Stimulated activated CD8-positive, alpha-beta memory T cell treated with anti-CD3 and anti-CD28 coated beads, Interleukin-15, amount 100 ng/mL, for 1 hour (primary cell): ENCODE measurements at places on chromosomes 6 and 20.

DNA sequence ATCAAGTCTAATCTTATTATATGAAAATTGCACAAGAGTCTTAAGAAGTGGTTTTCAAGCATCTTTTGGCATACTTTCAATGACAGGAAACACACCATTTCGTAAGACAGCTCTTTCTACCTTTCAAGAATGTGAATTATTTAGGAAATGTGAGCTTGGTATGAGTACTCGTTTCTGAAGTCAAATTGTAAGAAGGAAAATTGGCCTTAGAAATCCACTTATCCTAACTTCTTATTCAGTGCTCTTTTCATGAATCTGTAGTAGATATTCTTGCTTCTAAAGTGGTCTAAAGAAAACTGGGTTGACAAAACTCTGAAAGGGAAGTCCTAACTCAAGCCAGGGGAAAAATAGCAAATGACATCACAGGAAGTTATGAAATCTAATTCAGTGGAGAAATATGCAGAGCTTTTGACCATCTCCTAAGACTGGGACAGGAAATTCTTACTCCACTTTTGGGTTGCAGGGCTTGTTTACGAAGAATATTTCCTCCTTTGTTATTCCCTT, 38.5 kb upstream of the OGFRL1 start:
- DNase-seq = no peak

GRCh38 chr6:35090734-35091133, 50.4 kb downstream of the TCP11 start:
- no peak for DNase-seq

- no peak for DNase-seq
These were observed 104.5 kb downstream of the MKKS start for GRCh38 chr20:10329387-10330005.

GRCh38 chr6:69914015-69914485, 47.7 kb downstream of the COL19A1 start:
- DNase-seq = no peak

DNA sequence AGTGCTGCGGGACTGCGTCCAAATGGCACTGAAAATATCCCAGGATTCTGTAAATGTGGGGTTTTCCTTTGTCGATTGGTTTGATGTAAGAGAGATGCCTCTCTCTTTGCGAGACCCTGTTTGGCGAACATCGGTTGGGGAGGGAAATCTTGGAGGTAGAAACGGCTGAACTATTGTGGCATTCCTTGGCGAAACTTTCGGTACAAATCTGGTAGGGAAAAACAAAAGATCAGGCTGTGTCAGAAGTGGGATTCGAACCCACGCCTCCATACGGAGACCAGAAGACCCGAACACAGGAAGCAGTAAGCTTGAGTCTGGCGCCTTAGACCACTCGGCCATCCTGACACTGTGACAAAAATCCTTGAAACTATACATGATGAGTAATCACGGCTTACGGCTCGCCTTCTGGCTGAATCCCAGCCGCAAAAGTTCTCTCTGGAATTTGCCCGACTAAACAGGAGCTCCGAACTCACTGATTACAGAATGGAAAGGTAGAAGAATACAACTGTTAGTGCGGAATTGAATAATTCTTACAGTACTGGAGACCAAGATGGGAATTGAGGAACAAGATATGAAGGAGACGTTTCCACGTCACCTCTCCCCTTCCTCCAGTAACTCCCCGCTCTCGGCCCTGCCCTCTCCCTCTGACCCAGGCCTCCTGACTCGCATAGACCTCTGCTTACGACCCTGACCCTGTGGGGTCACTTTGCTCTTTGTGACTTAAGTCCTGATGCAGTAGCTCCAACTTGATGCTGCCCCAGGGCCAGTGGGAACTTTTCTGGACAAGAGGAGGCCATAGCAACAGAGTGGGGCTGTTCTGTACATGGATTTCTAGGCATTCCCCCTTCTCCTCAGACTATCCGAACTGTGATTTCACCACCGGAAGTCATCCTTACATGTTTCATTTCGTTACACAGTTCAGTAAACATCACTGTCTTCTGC, 132.8 kb upstream of the ZNF184 start:
- DNase-seq = no peak

- DNase-seq = no peak
These were observed 241.2 kb downstream of the UST start for GRCh38 chr6:148987982-148988381.

- DNase-seq = no peak
These were observed 758.9 kb downstream of the KIF16B start for GRCh38 chr20:15814360-15814759.

DNA sequence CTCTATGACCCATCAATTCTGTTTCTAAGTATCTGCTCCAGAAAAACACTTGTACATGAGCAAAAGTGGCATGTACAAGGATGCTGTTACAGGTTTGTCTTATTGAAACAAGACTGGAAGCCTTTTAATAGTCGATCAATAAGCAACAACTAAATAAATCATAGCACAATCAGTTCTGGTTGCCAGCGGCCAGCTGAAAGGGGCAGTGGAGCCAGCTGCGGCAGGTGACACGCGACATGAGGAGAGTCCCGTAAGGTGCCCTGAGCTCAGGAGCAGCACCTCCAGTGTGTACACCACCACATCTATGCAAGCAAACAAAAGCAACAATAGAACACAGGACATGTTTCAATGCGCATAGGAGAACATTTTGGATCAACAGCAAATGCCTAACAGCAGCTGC, 20.7 kb upstream of the NNAT start:
- no peak for DNase-seq

GRCh38 chr20:49724408-49725223, 10.9 kb upstream of the B4GALT5 start:
- no peak for DNase-seq

GRCh38 chr6:152026291-152026690, 218.8 kb downstream of the ESR1 start:
- DNase-seq = no peak

GRCh38 chr20:59636766-59637370, 32.5 kb downstream of the PHACTR3 start:
- DNase-seq = no peak

- no peak for DNase-seq
These were observed 13.3 kb upstream of the RIPOR2 start for GRCh38 chr6:24949020-24949569.

GRCh38 chr6:92521553-92521952, 897.8 kb downstream of the EPHA7 start:
- no peak for DNase-seq

- DNase-seq = no peak
These were observed 25.3 kb downstream of the MDFI start for GRCh38 chr6:41663568-41663967.

DNA sequence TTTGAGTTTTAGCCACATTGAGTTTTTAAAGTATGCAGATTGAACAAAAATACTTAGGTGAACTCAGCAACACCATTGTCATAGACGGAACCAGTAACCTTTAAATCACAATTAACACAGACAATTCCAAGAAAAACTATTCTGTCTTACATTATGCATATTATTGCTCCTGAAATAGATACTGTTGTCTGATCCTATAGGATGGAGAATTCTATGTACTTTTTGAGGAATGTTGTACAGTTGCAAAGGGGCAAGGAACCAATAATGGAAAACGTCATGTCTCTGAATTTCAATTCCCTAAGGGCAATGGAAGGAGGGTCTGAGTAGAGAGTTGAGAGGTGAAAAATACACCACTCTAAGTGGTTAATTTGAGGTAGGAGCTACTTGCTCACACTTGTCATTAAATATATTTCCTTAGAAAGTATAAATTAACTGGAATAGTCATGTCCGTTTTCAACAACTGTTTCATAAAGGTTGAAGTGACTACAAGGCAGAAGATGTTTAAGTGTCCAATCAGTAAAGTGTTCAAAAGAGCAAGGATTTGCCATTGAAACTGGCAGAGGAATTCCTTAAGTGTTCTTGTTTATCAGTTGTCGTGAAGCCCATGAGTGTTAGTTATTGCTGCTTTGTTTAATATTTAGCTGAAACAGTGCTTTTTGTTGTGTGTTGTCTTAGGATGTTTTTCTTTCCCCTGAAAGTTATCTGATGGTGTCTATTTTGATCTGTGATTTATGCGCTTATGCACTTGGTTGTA, 1.3 kb downstream of the NKAIN2 start:
- DNase-seq = no peak

GRCh38 chr20:50536333-50536732, 26.1 kb downstream of the PTPN1 start:
- no peak for DNase-seq

GRCh38 chr6:104750449-104750848, 109.3 kb downstream of the HACE1 start:
- DNase-seq = no peak

GRCh38 chr6:111997078-111997852, 56.6 kb upstream of the CCN6 start:
- DNase-seq = peak; percentile 46

DNA sequence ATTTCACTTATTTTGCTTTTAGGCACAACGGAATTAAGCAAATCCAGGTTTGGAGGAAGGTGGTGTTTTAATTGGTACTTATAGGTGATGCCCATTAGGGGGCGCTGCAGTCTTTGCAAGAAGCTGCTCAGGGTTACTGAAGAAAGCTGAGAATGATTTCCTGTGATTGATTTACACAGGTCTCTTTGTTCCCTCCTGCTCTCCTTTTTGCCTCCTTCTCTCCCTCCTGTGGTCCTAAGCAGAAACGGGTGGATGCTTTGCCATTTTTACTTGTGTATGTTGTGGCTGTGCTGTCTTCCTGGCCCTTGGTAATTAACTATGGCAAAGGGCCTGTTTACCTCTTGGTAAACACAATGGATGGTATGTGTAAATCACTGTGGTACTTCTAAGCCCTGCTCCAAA, 97.8 kb downstream of the ANKS1A start:
- peak; percentile 17 for DNase-seq

DNA sequence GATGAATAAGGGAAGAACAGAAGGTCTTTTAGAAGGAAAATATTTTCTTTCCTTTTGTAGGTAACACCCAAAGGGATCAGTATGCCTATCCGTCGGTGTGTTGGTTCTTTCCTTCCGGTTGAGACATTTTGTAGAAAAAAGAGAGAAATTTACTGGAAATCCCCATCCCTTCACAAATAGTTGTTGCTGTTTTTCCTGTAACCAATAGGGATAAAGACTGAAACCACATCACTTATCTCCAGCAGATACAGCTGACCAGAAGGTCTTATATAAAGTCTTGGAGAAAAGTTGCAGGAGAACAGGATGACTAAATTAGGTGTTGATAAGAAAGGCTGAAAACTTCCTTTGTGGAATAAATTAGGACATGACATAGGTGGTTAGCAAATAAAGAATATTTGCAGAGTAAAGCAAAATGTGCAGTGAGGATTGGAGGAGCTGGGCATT, 14.8 kb upstream of the HLA-DRB1 start:
- no peak for DNase-seq

- no peak for DNase-seq
These were observed 772 bp downstream of the SESN1 start for GRCh38 chr6:109093732-109094415.

DNA sequence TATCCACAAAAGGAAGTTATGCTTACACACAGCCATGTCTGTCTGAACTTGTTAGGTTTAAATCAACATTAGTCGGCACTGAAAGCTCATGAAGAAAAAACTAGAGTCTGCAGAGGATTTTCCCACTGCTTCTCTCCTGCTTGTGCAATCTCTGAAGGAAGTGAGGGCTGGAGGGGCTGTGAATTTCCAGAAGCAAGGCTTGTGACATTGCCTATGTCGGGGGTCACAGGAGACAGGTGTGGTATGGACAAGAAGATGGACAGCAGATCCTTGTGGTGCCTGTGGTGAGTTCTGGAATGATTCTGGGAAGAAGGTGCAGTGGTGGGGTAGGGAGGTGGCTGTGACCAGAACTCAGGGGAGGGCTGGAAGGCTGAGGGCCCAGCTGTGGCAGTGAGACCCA, 84.3 kb upstream of the TRAF3IP2 start:
- DNase-seq = no peak

- DNase-seq = no peak
These were observed 91.1 kb upstream of the HIVEP1 start for GRCh38 chr6:11921017-11921438.

DNA sequence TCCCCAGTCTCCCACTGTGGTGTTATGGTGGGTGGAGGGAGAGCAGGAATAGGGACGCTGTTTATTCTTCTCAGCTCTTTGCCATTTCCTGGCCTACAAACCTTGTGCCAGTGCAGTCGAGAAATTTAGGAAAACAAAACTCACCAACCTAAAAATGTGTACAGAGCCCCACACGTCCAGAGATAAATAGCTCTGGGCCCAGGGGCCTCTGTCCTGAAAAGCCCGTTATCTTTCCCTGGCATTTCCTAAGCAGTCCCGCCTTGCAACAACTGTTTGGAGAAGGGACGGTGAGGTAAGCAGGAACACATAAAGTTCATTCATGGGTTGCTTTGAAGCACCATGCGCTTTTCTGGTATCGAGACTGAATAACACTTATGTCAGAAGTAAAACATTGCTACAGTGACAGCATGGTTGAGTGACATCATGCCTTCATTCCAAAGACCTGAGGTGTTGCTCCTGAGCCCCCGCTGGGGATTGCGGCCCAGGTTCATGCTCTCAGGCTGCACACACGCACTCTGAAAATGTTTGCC, 80.1 kb upstream of the NXT1 start:
- DNase-seq = no peak

DNA sequence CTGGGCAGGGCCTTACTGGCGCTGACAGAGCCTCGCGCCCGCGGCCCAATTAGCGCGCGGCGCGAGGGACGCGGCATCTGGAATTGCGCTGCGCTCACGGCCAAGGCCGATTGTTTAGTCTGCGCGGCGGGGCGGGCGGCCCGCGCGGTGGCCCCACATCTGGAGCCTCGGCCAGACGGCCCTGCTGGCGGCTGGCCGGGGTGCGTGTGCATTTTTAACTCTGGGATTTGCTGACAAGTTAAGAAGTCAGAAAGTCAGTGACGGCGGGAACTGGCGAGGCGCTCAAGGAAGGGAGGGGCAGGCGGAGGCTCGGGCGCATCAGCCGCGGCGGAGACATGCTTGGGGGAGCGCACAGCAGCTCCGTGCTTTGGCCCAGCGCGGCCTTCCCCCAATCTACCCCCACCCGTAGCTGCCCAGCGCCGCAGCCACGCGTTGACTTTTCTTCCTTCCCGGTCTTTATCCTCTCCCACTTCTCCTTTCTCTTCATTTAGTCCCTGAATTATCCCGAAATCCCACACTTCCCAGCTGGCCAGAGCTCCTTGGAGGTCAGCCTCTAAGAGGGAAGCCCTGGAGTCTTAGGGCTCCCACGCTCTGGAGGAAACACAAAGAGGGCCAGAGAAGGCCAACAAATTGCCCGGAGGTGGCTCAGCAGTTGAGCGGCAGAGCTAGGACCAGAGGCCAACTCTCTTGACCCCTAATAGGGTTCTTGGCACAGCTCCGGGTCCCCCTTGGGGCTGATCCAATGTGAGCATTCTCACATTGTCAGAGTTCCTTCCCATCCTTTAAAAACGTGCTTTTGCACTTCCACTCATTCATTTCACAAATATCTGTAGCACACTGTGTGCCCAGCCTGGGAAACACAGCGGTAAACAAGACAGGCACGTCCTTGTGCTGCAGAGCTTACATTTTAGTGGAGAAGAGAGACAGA, 40.8 kb upstream of the FOXP4 start:
- no peak for DNase-seq
